ENCODE measurements at places on chromosomes 1 and 21.

GRCh38 chr1:72075425-72075824 lies 206.9 kb downstream of the NEGR1 start:
- H3K4me1 ChIP-seq = no peaks in the 10 kb centered on the region
- H3K27ac ChIP-seq = no peak overlapping the region
- H3K36me3 ChIP-seq = no peaks in the 10 kb centered on the region
- DNase-seq = no peak

- H3K27ac ChIP-seq = no peak overlapping the region
- DNase-seq = no peak
- no peaks in the 10 kb centered on the region for H3K27me3 ChIP-seq
- H3K36me3 ChIP-seq = no peaks in the 10 kb centered on the region
- no peak overlapping the region for H3K4me3 ChIP-seq
- no peaks in the 10 kb centered on the region for H3K4me1 ChIP-seq
These were observed 22.0 kb downstream of the COA6 start for GRCh38 chr1:234395297-234395696.

DNA sequence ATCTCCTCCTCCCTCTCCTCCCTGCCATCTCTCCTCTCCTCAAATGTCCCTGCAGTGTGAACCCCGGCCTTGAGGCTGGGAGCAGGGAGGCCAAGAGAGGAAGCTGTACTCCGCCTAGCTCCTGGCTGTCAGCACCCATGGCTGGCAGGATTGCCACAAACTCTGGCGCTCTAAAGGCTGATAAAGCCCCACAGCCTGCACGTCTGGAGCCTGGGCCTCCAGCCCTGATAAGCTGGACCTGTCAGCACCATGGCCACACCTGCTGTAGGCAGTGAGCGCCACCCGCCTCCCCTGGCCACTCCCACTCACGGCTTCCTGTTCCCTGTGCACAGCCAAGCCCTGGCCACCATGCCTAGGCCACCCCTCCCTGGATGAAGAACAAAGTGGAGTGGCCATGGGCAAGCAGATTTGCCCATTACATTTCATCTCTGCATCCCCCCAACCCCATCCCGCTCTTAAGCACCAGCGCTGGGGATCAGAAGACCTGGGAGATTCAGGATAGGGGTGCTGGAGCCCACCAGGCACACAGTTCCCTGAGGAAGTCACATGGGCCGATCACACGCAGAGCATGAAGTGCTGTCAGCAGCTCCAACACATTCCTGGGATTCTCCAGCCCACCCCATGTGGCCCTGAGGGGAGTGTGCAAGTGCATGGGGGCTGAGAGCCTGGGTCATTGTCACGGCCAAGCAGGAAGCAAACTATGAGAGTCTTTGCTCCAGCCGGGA lies 24.2 kb upstream of the NPPB start:
- no peaks in the 10 kb centered on the region for H3K4me1 ChIP-seq
- H3K27me3 ChIP-seq = no peaks in the 10 kb centered on the region
- no peak overlapping the region for H3K27ac ChIP-seq
- no peaks in the 10 kb centered on the region for H3K36me3 ChIP-seq
- no peak for DNase-seq

GRCh38 chr1:29956349-29957030 lies 720.2 kb downstream of the PTPRU start:
- H3K27ac ChIP-seq = no peak overlapping the region
- no peak for DNase-seq
- no peak overlapping the region for H3K4me3 ChIP-seq
- H3K36me3 ChIP-seq = no peaks in the 10 kb centered on the region
- H3K4me1 ChIP-seq = no peaks in the 10 kb centered on the region

DNA sequence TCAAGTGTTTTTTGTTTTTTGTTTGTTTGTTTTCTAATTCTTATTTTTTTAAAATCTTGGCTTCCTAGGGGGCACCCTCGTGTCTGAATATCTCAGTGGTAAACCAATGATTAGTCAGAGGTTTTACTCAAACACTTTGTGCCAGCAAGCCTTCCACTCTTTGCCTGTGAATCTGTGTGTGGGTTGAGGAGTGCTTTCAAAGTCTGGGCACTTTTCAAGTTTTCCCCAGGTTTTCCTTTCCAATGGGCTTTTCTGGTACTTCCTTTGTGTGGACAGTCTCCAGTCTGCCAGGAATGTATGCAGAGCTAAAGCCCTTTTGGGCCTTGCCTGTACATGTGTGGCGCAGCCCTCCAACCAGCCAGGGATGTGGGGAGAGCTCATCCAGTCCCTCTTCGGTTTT lies 9.7 kb upstream of the PPIE start:
- no peaks in the 10 kb centered on the region for H3K36me3 ChIP-seq
- no peak overlapping the region for H3K27ac ChIP-seq
- no peak for DNase-seq
- H3K4me3 ChIP-seq = no peak overlapping the region
- no peaks in the 10 kb centered on the region for H3K4me1 ChIP-seq

- H3K27me3 ChIP-seq = no peaks in the 10 kb centered on the region
- DNase-seq = no peak
- H3K27ac ChIP-seq = no peak overlapping the region
These were observed 132.5 kb upstream of the SYT6 start for GRCh38 chr1:114286179-114286578.

DNA sequence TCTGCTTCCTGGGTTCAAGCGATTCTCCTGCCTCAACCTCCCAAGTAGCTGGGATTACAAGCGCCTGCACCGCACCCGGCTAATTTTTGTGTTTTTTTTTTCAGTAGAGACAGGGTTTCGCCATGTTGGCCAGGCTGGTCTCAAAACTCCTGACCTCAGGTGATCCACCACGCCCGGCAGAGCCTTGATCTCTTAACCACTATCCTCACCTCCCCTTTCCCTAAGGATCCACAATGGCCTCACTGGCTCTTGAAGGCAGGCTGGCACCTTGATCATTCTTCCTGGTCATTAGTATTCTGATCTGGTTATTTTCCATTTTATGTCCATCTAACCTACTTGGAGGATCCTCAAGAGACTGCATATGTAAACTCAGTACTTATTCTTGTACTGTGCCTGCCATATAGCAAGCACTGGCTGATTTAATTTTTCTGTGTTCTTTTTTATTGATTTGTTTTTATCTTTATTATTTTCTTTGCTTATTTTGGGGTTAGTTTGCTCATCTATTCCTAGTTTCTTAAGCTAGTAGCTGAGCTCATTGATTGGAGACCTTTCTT lies 6.3 kb downstream of the RCC1 start:
- no peak overlapping the region for H3K4me3 ChIP-seq
- H3K27me3 ChIP-seq = no peaks in the 10 kb centered on the region
- H3K27ac ChIP-seq = no peak overlapping the region
- H3K36me3 ChIP-seq = no peaks in the 10 kb centered on the region
- H3K4me1 ChIP-seq = peaks cover 60% of the 10 kb centered on the region

DNA sequence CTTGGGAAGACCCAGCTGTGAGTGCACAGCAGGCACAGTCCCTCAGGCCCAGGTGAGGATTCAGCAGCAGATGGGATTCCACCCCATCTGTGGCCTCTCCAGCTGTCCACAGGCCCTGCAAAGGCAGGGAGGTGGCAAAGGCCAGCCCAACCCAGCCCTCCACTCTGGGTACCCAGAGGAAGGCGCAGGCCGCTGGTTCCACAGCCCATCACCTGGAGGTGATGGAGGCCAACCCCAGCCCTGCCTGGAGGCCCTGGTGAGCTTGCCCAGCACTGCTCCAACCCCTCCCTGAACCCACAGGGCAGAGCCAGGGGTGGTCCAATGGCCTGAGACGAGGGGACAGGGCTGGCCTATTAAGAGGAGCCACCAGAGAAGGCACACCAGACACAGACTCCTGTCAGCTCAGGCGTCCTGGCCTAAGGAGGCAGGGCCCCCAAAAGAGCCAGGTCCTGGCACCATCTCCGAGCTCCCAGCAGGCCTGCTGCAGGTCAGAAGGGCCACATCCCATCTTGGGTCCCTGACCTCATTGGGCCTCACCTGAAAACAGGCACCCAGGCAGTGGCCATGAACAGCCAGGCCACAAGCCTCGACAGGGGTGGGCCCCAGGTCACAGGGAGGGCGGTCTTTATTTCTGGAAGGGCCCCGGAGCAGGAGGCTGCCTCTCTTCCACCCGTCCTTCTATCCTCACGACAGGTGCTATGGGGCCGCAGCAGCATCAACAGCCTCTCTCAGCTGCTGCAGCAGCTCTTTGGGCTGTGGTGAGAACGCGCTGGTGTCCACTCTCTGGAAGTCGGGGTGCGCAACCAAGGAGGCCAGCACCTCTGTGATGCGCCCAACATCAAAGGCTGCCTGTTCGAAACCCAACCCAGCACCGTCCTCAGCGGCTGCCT lies 3.2 kb downstream of the JMJD4 start:
- peaks cover 61% of the 10 kb centered on the region for H3K4me1 ChIP-seq
- DNase-seq = no peak
- H3K27me3 ChIP-seq = no peaks in the 10 kb centered on the region
- H3K4me3 ChIP-seq = no peak overlapping the region
- H3K27ac ChIP-seq = no peak overlapping the region

GRCh38 chr1:24643363-24644099 lies 429 bp downstream of the SRRM1 start:
- H3K36me3 ChIP-seq = peaks cover 28% of the 10 kb centered on the region
- peaks cover 43% of the 10 kb centered on the region for H3K4me1 ChIP-seq

DNA sequence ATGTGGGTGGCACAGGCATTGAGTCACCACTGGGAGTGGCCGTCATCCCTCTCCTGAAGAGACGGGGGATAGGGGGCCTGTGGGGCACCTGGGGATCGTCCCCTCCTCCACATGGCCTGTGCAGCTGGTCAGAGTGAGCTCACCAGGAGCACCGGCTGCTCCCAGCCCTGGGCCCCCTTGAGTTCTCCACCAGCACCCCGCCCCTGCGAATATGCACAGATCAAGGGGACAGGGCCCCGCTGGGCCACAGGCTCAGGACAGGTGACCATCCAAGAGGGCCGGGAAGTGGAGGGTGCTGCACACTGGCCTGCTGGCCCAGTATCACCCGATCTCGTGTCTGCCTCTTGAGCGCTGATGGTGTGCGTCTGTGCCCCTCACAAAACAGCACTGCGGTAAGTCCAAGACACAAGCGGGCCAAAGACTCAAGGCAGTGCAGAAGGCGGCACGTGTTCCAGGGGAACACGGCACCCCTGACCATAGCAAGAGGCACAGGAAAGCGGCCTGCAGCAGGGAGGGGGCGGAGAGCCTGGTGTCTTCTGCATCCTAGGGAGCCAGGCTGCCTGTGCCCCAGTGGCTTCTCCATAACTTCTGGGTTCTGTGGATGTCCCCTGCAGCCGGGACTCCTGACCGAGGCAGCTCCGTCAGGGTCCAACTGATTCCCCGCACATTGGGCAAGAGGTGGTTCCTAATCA lies 18.1 kb upstream of the TSPEAR start:
- H3K4me3 ChIP-seq = no peak overlapping the region
- no peaks in the 10 kb centered on the region for H3K4me1 ChIP-seq
- no peak overlapping the region for H3K27ac ChIP-seq

DNA sequence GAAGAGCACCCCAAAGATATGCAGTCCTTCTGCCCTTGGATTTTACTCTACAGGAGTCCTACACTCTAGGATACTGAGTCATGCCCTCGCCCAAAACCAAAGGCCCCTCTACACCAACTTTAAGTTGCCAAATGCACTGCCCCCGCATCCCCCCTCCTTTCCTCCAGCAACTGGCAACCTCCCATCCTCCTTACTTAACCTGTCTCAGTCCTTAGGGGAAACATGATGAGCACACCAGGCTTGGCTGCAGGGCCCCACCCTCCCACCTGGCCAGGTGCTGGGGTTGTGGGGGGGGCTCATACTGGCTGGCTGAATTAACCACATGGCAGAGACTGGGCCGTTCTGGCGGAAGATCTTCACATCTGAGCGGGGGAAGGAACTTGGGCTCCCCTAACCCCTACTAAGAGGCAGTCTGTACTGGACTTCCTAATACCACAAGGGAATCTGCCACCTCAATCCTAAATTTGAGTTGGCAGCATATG lies 1.2 kb downstream of the HDGF start:
- H3K4me1 ChIP-seq = peaks cover 65% of the 10 kb centered on the region
- no peaks in the 10 kb centered on the region for H3K36me3 ChIP-seq
- peak overlapping the region; percentile 96 for H3K4me3 ChIP-seq
- no peaks in the 10 kb centered on the region for H3K27me3 ChIP-seq

- no peak overlapping the region for H3K27ac ChIP-seq
- no peak for DNase-seq
- no peaks in the 10 kb centered on the region for H3K36me3 ChIP-seq
- H3K4me3 ChIP-seq = no peak overlapping the region
These were observed 157.3 kb downstream of the KCNJ6 start for GRCh38 chr21:37758982-37759381.

- H3K4me1 ChIP-seq = peaks cover 54% of the 10 kb centered on the region
- peak overlapping the region; percentile 95 for H3K27ac ChIP-seq
- H3K4me3 ChIP-seq = peak overlapping the region; percentile 90
These were observed 504 bp downstream of the DHRS3 start for GRCh38 chr1:12617511-12617900.

DNA sequence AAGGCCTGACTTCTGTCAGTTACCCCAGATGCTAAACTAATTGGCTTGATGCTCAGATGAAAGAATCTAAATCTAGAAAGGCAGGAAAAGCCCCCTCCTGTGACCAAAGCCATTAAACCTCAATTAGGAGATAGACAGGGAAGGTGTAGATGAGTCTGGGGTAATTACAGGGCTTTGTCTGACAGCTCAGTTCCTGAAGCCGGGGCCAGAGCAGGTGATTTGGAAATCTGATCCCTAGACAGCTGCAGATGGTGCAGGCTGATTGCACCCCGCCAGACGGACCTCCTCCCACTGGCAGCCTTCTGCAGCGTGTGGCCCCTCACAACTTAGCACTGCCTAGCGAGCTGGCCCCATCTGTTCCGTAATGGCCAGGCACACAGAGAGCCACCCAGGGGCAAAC lies 395.1 kb downstream of the HLX start:
- H3K27me3 ChIP-seq = no peaks in the 10 kb centered on the region
- H3K4me3 ChIP-seq = no peak overlapping the region
- H3K36me3 ChIP-seq = no peaks in the 10 kb centered on the region
- H3K4me1 ChIP-seq = no peaks in the 10 kb centered on the region
- DNase-seq = no peak

- H3K36me3 ChIP-seq = no peaks in the 10 kb centered on the region
- H3K4me3 ChIP-seq = no peak overlapping the region
- peaks cover 53% of the 10 kb centered on the region for H3K4me1 ChIP-seq
- no peak for DNase-seq
- peak overlapping the region; percentile 6 for H3K27ac ChIP-seq
These were observed 21.6 kb downstream of the NAV1 start for GRCh38 chr1:201560328-201561194.

- H3K4me1 ChIP-seq = peaks cover 10% of the 10 kb centered on the region
- peak overlapping the region; percentile 61 for H3K27ac ChIP-seq
- no peaks in the 10 kb centered on the region for H3K36me3 ChIP-seq
These were observed 2.0 kb downstream of the PCP4 start for GRCh38 chr21:39869141-39869818.

GRCh38 chr1:234067581-234068337 lies 163.3 kb downstream of the SLC35F3 start:
- DNase-seq = no peak
- H3K4me3 ChIP-seq = no peak overlapping the region
- no peaks in the 10 kb centered on the region for H3K36me3 ChIP-seq
- no peak overlapping the region for H3K27ac ChIP-seq

GRCh38 chr1:95058974-95059373 lies 13.8 kb downstream of the ALG14 start:
- H3K36me3 ChIP-seq = peaks cover 7% of the 10 kb centered on the region
- H3K4me1 ChIP-seq = no peaks in the 10 kb centered on the region
- no peak for DNase-seq

DNA sequence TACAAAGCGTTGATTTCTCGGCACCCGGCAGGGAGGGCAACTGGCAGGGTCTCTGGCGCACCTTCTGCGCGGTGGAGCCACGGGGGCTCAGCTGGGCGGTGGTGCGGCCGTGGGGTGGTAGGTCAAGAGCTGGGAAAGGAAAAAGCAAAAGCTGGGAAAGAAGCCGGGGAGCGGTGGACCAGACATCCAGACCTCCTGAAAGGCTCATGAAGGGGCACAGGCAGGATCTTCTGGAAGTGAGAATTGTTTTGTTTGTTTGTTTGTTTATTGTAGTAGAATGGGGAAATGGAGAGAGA lies 7.2 kb upstream of the RNU1-1 start:
- no peak overlapping the region for H3K4me3 ChIP-seq
- no peaks in the 10 kb centered on the region for H3K36me3 ChIP-seq
- DNase-seq = no peak
- H3K4me1 ChIP-seq = no peaks in the 10 kb centered on the region

All from vagina (tissue), 2 donors.